ENCODE measurements at places on chromosomes 7 and 10.

- no peak for DNase-seq
Measured at GRCh38 chr10:12351447-12351846, 2.1 kb downstream of the CAMK1D start.

GRCh38 chr10:101666083-101666482 lies 28.9 kb downstream of the FBXW4 start:
- no peak for DNase-seq

GRCh38 chr7:131250331-131250730 lies 77.3 kb upstream of the MKLN1 start:
- no peak for DNase-seq

GRCh38 chr10:100759331-100759730 lies 13.9 kb downstream of the PAX2 start:
- DNase-seq = no peak

DNA sequence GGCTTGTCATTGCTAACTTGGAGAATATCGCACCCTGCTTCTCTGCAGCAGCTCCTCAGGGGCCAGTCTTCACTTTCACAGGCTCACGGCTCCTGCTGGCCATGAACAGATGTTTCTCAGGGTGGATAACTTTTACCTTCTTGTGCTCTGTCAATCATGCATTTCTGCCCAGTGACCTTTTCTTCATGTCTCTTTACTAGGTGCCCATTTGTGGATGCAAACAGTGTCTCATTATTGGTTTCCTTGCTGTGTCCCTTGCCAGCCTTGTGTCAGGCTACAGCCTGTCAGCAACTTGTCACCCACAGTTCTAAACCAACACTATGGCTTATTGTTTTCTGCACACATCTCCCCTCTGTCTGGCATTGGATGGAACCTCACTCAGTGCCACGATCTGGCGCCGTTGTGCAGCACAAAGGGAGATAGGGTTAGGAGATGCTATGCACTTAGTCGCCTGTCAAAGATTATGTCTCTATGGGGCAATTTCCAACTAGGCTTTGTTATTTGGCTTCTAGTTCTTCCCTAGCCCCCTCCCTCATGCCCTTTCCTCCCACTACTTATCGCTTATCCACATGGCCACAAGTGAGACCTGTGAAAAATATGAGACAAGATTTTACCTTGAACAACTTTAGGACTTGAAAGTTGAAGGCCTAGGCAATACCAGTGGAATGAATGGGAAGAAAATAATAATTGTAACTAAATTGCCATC lies 45.7 kb upstream of the NXPH1 start:
- no peak for DNase-seq

GRCh38 chr10:92693534-92693893 lies 3.8 kb downstream of the HHEX start:
- no peak for DNase-seq

DNA sequence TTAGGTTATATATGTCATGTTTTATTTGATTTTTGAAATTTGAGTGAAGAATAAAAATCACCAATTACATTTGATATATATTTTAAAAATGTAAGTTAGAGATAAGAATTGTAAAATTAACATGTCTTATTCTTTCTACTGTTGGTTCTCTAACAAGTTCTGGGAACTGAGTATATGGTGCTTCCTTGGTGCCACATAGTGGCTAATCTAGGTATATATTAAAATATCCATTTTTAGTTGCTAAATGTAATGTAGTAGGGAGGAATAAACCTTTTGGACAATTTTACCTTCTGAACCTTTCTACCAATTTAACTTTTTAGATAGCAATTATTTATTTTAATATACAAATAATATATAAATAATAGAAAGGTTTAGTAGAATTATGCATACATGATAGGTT lies 17.5 kb downstream of the CFAP69 start:
- DNase-seq = peak; percentile 54

DNA sequence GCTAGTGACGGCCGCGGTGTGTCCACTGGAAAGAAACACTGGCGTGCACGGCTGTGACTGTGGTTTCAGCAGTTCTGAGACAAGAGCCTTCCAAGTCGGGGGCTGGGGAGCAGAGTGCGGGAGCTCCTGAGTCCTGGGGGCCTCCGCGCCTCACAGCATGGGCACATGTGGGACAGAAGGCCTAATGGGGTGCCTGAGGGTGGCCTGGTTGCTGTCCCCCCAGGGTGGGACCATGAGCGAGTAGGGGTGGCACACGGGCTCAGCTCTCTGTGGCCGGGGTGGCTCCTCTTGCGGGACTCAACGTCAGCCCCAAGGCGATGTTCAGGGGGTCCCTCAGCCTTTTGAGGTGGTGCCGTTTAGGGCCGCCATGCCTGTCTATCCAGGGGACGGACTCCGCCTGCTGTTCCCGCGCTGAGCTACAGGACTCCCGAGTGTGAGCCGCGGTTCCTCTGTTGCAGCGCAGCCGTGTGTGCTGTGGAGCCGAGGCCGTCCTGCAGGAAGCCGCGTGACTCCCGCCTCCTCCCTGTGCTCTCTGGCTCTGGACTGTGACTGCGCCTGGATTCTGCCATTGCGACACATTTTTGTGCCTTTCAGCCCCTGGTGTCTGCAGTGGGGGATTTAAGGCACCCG lies 23.5 kb upstream of the CHST12 start:
- no peak for DNase-seq

DNA sequence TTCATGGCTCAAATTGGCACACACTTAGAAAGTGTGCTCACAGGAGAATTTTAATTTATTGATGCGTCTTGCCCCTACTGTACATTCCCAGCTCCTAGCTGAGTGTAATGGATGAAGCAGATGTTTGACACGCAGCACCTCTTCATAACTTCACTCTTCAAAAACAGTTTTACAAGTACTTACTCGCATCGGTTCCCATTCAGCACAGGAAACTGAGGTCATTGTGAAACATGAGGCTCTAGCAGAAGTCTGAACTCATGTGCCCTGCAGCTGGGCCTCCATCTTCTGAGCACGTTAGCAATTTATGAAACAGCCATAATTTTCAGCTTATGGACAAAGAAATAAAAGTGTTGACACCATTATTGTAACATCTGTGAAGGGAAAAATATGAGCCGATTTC lies 558.9 kb upstream of the MGMT start:
- no peak for DNase-seq

- DNase-seq = no peak
Measured at GRCh38 chr10:132497861-132498561, 39.6 kb upstream of the INPP5A start.

GRCh38 chr10:47413531-47414226 lies 29.6 kb upstream of the ZNF488 start:
- DNase-seq = no peak

DNA sequence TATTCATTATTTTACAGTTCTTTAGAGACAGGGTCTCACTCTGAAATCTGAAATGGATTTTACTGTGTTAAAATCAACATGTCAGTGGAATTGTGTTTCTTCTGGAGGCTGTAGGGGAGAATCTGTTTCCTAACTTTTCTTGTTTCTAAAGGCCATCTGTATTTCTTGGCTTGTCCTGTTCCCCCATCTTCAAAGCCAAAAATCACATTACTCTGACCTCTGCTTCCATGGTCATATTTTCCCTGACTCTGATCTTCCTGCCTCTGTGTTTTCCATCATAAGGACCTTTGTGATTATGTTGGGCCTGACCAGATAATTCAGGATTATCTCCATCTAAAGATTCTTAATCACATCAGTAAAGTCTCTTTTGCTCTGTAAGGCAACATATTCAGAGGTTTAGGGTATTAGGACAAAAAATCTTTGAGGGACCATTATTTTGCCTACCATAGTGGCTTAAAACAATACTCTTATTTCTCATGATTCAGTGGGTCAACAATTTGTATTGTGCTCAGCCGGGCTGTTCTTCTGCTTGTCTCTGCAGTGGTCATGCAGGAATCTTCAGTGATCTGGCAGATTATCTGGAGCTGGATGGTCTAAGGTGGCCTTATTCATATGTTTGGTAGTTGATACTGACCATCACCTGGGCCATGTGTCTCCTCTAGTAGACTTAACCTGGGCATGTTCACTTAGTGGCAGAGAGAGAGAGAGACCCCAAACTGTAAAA lies 5.7 kb downstream of the ANLN start:
- DNase-seq = no peak

DNA sequence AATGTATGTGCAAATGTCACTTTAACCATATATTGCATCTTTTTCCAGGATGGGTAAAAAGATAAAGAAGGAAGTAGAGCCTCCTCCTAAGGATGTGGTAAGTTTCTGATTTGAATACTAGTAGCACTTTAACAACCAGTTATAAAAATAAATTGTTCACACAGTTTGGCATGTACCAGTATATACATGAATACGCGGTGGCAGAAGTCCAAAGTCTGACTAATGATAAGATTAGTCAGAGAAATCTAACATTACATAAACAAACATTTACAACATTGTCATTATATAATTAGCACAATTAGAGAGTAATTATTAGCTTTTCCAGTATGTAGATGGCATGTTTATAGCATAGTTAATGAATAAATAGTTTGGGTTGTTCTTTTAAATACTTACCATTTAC lies 4.1 kb downstream of the ARMC3 start:
- peak; percentile 21 for DNase-seq

DNA sequence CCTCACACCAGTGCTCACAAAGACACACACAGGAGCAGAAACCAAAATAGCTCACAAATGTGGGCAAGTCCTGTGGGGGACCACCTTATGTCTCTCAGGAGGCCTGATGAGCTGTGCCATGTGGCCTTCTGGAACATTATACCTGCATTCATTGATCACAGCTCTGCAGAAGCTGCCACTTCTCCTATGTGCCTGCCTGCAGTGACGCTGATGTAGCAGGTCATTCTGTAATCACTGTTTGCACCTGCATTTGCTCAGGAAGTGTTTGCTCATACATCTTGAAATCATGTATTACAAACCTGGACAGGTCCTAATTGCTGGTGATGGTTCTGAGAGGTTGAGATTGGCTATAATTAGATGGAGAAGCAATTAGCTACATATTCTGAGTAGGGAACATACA lies 310.2 kb downstream of the AUTS2 start:
- DNase-seq = no peak

DNA sequence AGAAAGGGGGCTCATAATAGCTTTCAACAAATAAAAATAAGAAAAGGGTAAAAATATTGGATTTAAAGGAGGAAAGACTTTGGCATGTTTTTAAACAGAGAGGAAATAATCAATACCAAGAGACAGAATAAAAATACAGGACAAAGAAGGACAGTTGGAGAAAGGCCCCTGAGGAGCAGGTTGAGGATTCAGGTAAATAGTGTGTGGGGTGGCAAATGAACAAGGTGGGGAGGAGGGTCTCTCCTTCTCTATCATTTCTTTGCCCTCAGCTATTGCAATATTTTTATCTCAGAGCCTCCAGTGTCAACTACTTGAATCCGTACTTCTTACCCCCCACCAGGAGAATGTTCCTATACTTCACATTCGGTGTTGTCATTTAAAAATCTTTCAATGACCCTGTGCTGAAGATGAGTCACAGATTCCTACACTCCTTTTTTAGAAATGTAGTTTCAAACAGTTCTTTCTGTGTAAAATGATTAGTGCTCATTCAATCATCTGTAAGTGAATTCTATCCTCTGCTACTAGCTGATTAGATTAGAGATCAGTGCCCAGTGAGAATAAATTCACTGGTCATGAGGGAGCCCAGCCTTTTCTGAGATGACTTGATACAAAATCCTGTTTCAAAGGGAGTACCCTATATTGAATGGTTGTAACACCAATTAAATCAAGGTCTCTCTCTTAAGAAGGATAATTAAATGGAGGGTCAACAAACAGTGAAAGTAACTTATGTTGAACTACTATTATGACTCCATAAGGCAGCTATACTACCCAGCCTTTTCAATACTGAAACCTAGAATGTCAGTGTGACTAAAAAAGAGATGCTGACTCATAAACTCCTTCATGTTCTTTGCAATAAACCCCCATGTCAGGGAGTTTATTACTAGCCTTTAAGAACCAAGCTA lies 50.4 kb upstream of the WNT16 start:
- DNase-seq = peak; percentile 24

DNA sequence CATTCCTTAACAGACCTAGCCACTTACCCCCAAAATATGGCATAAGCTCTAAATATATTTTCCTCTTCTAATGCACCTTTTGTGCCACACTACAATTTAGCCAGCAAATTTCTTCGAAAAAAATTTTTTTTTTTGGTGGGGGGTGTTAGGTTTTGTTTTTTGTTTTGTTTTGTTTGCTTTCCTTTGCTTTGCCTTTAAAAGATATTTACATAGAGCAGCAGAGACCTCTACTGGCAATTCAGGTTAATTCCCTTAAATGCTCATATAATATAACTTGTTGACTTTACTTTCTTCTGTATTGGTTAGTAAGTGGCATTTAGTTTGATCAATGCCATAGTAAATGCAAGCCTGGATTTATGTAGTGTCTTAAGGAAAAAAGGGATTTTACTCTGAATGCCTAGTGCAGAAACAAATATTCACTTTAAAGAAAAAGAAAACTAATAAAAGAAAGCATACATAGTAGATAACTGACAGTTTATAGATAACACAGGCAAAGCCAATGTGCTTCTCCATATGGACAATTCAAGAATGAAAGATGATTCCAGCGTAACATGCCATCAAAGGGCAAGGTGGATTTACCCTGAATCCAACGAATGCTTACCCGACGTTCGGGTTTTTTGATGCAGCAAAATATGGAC lies 1250.6 kb downstream of the GATA3 start:
- peak; percentile 25 for DNase-seq

DNA sequence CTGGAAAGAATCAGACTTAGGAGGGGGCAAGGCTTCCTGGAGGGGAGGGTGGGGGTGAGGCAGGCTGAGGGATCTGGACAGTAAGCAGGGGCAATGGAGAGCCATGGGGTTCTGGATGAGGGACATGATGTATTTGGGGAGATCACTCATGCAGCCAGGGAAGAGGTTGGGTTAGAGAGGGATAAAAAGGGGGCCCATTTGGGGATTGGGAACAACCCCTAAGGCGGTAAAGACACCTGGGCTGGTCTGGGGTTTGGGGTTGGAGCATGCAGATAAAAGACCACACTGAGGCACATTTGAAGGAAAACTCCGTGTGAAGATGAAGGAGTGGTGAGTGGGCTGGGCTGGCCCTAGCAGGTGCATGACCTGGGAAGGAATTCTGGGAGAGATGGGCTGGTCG lies 30.8 kb downstream of the HIF1AN start:
- DNase-seq = no peak

DNA sequence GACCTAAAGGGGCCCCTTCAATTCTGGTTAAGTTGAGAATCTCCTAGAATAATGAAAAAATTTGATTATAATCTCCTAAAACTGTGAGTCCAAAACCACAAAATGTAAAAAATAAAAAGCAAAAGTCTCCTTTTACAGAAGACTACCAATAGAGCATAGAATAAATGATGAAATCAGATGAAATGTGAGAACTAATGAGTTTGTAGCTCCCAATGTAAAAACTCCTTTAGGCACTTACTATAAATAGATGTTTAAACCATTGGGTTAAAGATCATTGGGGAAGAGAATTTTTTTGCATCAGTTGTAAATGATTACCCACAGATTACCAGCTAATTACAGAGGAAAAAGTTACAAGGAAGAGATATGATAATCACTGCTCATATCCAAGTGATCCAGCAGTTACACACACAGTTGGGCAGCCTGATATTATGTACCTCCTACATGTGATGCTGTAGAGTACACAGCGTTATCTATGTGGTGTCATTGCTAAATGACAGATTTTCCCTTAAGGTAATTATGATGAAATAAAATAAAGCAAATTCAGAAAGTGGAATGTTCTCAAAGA lies 282.7 kb upstream of the SEMA3D start:
- no peak for DNase-seq
